ENCODE measurements at places on chromosomes 5 and 9.

GRCh38 chr5:8520917-8521316, 652.0 kb downstream of the MTRR start:
- DNase-seq, result no peak

GRCh38 chr5:118619823-118620222, 368.5 kb downstream of the DTWD2 start:
- DNase-seq, result no peak

DNA sequence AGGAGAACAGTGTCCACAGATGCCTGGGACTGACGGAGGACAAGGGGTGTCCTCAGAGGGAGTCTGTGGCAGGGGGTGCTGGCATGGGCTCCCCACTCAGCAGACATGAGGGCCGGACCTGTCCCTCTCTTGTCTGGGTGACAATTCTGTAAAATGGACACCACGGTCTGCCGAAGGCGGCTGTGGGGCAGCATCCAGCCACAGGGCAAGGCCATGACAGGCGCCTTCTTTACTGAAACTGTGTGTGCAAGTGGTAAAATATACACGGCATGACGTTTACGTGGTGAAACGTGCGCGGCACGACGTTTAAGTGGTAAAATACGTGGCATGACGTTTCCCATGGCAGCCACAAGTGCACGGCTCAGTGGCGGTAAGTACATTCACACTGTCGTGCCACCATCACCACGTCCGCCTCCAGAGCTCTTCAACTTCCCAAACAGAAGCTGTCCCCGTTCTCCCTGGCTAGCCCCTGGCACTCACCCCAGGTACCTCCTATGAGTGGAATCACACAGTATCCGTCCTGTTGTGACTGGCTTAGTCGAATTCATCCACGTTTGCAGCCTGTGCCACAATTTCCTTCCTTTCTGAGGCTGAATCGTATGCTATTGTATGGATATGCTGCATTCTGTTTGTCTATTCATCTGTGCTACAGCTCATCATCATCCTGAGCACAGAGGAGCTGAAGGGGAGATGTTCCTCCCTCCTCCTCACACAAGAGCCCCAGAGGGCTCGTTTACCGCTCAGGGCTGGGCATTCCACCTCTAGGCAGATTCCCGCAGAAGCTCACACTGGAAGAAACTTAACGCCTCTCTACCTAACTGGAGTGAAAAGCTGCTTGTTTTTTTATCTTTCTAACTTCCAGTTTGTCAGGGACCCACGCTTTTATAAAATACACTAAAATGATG, 52.5 kb downstream of the COL23A1 start:
- no peak for DNase-seq

GRCh38 chr5:174000076-174000475, 11.1 kb downstream of the C5orf47 start:
- DNase-seq, result no peak

GRCh38 chr5:109412981-109413402, 3.2 kb upstream of the PJA2 start:
- no peak for DNase-seq

GRCh38 chr5:52283221-52283620, 504.5 kb upstream of the ITGA1 start:
- no peak for DNase-seq

GRCh38 chr9:77435688-77436087, 212.4 kb downstream of the GNA14 start:
- no peak for DNase-seq

DNA sequence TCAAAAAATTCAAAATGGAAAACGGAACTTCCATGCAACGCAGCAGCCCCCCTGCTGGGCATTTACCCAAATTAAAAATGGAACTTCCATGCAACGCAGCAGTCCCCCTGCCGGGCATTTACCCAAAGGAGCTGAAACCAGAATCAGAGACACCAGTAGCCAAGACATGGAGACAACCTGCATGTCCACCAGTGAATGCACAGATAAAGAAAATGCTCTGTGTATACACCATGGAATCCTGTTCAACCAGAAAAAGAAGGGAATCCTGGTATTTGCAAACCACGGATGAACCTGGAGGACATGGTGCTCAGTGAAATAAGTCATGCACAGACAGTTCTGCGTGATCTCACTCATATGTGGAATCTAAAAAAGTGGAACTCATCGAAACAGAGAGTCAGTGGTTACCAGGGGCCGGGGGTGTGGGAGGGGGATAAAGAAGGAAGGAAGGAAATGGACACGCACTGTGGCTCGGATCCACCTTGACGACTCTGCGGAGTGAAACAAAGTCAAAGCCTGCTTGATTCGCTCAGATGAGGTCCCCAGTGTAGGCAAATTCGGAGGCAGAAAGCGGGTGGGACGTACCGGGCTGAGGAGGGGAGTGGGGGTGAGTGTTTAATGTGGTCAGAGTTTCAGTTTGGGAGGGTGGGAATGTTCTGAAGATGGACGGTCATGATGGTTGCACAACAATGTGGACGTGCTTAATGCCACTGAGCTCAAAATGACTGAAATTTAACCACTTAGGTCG, 40.2 kb upstream of the EXOC3 start:
- DNase-seq, result no peak

DNA sequence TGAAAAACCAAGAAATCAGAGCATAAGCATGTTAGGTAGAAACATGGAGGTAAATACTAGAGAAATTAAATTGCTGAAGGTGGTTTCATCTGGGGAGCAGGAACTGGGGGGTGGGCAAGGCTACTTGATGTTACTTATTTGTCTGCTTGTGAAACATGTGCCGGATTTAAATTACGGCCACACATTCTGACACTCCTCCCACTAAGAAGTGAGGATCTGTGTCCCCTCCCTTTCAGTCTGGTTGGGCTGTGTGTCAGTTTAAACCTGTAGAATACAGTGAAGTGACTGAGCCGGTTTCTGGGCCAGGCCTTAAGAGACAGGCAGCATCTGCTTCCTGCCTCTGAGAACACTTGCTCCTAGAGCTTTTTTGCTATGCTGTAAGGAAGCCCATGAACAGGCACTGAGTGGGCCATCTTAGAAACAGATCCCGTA, 2.3 kb upstream of the IARS1 start:
- DNase-seq, result no peak
